ENCODE measurements at places on chromosomes 5 and 9. TPM values are rescaled to one million over a fixed set of nuclear protein-coding genes. Genes with fewer than 3 reads are reported as not detected.

DNA sequence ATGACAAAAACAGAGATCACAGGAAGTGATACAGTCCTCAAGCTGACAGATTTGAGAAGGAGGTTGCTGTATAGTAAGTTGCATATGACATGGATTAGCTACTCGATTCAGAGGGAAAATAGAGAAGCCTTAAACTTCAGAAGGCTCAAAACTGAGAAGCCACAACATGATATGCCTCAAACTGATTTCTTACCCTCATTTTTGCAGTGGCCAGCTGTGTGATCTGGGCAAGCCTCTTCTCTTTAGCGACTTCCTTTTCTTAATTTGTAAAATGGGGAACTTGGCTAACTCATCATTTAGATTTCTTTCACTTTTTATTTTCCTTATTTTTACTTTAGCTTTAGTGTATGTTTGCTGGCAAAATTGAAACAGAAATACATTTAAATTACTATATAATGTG, 421.1 kb downstream of the KIF4B start:
- no peak for DNase-seq
- no peak overlapping the region for H3K4me3 ChIP-seq
- H3K27me3 ChIP-seq, result no peaks in the 10 kb centered on the region
- H3K27ac ChIP-seq, result no peak overlapping the region

The CLK4 gene
- 24.2 TPM for total RNA-seq

DNA sequence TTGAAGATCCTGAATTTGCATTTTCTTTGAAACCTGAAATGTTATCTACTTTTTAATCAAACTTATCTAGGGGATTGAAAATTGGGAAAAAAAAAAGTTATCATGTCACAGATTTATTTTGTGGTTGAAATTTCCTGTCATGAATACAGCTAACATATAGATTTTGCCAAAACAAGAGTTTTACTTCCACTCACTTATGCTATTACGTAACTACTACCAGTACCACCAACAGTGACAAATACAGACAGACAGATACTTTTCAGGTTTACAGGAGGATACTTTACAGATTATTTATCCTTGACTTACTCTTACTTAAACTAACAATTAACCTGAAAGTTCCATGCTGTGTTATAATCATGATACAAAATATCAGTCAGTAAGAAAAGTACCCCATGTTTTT, 6.8 kb upstream of the MRPS30 start:
- no peak overlapping the region for H3K4me3 ChIP-seq
- no peak overlapping the region for H3K27ac ChIP-seq
- peaks cover 2% of the 10 kb centered on the region for H3K27me3 ChIP-seq

The OCLN gene
- 1.0 TPM for total RNA-seq

The MEGF9 gene
- 3.0 TPM for total RNA-seq

DNA sequence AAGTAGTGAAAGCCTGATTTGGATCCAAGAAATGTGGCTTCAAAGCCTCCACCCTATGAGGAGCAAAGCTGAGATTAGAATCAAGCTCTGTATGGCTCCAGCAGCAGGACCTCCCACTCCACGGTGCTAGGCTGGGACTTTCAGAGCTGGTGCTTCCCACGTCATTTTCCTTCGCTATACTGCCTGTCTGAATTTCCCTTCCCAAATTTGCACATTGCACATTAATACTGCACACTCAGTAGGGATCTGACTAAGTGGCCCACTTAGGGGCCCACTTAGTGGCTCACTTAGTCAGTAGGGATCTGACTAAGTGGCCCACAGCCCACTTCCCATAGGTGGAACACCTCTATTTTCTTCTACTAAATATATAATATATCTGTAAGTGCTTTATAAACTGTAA, 14.1 kb upstream of the SPDL1 start:
- H3K4me1 ChIP-seq, result no peaks in the 10 kb centered on the region
- DNase-seq, result no peak
- H3K27ac ChIP-seq, result no peak overlapping the region
- H3K4me3 ChIP-seq, result no peak overlapping the region
- H3K36me3 ChIP-seq, result no peaks in the 10 kb centered on the region
